Activated CD4-positive, alpha-beta T cell treated with anti-CD3 and anti-CD28 coated beads, Interleukin-2, amount 50 U/mL, for 16 hours (primary cell): ENCODE measurements at places on chromosomes 16 and 17.

DNA sequence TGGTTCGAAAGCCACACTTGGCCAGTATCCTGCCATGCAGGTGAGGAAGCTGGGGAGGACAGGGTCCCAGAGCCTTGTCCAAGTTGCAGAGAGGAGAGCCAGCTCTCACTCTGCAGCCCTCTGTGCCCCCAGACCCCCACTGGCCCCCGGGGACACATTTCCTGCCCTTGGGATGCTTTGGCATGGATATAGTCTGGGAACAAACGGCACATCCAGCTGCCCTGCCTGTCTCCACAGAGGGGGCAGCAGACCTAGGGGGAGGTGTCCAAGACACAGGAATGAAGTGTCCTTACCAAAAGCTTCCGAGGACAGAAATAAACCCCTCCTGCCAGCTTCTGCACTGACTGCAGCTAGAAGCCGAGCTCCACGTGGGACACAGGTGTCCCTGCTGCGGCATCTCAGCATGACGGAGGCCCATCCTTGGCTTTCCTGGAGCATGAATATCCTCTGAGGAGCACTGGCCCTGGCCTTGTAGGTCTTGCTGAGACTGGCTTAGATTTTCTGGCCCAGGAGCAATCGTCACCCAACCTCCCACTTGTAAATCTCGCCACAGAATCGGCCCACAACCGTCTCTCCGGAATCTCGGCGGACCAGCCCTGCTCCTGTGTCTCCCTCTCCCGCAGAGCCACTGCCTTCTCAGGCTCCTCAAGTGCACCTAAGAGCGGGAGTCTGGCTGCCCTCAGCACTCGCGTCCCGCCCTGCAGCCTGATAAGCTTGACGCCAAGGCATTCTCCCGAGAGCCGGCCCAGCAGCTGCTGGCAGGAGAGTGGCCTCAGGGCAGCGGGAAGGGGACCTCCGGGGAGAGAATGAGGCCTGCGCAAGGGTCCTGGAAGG is 1.1 kb upstream of the CAPN15 start:
- DNase-seq: peak; percentile 27

DNA sequence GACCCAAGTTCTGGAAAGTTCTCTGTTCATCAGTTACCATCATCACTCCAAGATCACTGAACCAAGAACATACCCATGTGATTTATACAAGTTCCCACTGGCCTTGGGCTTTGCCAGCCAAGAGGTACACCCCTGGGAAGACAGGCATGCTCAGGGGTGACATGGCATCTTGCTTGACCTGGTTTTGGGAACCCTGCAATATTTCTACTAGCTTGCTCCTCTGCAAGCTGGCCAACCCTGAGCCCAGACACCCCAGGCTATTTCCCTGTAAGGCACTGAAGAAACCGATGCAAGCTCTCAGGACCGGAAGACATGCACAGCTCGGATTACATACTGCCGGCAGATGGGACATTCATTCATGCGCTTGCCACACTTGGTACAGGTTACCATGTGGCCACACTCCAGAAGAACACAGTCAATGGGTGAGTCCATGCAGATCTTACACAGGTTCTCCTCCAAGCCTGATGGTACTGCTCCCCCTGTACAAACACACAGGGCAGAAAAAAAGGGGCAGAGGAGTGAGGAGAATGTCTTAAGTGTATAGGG is 31.4 kb downstream of the LIG3 start:
- no peak for DNase-seq

DNA sequence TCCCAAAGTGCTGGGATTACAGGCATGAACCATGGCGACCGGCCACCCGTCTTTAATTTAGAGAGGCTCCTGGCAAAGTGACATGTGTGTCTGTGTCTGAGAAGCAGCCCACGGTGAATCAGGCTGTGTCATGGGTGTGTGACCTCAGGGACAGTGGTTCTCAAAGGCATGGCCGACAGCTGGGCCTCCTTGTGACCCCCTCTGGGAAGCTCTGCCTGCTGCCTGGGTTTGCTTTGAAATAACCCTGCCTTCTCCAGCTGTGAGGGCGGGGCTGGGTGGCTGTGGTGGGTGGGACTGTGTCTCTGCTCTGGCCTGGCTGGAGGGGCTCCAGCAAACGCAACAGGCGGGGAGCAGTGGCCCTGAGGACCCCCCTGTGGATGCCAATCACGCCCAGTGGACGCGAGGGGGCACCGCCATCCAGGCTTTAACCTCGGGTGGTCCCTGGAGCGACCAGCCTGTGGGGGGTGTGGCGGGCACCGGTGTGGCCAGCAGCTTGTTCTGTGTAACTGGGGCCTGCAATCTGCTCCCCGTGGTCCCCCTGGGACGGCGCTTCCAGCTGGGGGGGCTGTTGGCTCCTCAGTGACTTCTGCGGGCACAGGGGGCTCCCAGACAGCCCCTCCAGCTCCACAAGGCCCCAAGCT is 8.8 kb upstream of the APRT start:
- no peak for DNase-seq

GRCh38 chr17:66123163-66123562 is 68.8 kb downstream of the CEP112 start:
- no peak for DNase-seq

GRCh38 chr17:72466606-72467005 is 345.8 kb downstream of the SOX9 start:
- DNase-seq: no peak

- DNase-seq: peak; percentile 34
Observed at GRCh38 chr16:20901436-20902112, 1.0 kb downstream of the LYRM1 start.

GRCh38 chr17:11140501-11140900 is 100.5 kb upstream of the SHISA6 start:
- DNase-seq: no peak

DNA sequence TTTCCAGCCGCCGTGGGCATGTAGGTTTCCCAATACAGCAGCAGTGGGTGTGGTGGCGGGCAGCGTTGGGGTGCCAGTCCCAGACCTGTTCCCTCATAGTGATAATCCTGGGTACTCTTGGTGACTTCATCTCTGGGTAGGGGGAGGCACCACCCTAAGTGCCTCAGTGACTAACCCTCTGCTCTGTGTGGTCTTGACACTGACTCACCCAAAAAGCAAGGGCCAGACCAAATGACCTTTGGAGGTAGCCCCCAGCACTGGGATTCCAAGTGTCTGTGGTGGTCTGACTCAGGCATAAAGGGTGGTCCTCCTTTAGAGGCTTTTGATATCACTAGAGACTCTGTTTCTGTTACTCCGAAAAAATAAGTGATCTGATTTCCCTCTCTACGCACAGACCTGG is 908 bp downstream of the CALB2 start:
- DNase-seq: no peak

DNA sequence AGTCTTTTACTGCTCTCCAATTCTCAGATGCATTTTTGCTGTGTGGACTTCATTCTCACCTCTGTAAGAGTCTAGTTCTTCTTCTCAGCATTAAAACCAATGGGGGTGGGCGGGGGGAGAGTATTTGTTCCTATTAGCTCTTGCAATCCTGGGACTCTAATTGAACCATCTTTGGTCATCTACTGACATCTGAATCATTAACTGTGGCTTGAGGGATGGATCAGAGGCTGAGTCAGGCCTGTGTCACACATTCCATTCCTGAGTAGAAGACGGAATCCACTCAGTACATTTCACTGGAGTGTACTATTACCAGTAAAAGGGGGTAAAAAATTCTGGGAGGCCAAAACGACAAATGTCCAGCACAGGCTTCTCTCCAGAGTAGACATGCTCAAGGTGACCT is 12.8 kb upstream of the ZNF23 start:
- no peak for DNase-seq

DNA sequence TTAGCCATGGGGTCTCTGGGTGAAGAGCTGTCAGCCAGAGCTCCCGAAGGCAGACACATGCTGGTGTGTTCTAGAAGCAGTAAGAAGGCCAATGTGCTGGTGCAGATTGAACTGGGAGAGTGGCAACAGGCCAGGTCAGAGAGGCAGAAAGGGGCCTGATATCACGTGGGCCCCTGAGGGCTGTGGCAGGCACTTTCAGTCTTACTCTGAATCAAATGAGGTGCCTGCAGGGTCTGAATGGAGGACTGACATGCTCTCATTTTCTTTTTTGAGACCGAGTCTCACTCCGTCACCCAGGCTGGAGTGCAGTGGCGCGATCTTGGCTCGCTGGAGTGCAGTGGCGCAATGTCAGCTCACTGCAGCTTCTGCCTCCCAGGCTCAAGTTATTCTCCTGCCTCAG is 293.8 kb downstream of the ABCC12 start:
- no peak for DNase-seq

GRCh38 chr16:62130101-62130500 is 93.9 kb upstream of the CDH8 start:
- DNase-seq: no peak

GRCh38 chr17:40538019-40538935 is 27.0 kb downstream of the CCR7 start:
- DNase-seq: no peak

DNA sequence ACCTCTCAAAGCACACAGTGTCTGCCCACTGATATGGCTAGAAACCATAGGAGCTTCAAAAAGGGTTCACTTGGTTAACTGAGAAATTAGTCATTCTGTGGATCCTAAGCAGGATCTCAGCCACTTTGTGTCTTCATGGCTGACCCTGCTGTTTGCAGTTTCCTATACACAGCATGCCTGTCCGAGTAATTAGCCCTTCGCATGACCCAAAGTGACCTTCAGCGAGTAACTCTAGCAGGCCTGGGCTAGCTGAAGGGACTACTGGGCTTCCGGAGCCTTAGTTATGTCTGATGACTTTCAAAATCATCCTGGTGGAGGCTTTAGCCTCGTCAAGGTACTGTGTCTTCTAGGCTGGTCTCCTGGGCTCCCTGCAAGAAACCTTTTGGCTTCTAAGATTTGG is 28.9 kb upstream of the FBXW10B start:
- DNase-seq: no peak

DNA sequence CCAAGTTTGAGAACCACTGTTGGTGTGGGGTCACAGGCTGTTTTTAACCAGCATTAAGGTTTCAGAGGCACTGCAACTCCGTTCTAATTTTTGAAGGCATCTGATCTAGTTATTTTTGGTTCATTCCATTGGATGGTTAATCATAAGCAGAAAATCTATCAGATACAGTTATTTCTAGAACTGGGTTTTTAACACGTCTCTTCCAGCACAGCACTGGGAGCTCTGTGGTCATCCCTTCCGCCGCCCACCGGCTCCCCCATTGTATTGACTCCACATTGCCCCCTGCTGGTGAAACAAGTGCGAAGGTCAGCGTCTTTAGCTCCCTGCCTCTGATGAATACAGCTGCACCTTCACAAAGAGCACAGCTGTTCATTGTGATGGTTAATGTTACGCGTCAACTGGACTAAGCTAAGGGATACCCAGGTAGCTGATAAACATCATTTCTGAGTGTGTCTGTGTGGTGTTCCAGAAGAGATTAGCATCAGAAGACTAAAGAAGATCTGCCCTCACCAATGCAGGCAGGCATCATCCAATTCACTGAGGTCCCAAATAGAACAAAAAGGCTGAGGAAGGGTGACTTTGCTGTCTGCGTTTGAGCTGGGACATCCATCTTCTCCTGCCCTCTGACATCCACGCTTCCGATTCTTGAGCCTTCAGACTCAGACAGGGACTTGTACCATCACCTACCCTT is 8.5 kb downstream of the CCL18 start:
- DNase-seq: peak; percentile 91

DNA sequence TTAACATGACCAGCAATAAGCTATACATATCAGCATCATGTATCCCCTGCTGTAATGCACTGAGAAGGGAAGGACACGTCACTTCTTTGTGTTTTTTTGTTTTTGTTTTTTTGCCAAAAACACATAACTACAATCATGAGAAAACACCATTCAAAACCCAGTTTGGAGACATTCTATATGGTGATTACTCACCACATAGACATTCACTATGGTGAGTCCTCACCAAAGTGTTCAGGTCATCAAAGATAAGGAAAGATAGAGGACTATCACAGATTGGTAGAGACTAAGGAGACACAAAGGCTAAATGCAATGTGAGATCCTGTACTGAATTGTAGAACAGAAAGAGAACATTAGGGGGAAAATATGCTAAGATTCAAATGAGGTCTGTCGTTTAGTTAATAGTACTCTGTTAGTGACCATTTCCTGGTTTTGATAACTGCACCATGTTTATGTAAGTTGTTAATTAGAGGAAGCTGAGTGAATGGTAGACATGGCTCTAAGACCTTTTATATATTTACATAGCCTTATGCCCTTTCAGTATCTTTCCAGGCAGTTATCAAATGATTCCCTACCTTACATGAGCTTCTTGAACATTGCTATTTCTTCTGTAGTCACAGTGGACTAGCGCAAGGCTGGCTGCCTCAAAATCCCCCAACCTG is 46.6 kb downstream of the PIK3R5 start:
- no peak for DNase-seq

DNA sequence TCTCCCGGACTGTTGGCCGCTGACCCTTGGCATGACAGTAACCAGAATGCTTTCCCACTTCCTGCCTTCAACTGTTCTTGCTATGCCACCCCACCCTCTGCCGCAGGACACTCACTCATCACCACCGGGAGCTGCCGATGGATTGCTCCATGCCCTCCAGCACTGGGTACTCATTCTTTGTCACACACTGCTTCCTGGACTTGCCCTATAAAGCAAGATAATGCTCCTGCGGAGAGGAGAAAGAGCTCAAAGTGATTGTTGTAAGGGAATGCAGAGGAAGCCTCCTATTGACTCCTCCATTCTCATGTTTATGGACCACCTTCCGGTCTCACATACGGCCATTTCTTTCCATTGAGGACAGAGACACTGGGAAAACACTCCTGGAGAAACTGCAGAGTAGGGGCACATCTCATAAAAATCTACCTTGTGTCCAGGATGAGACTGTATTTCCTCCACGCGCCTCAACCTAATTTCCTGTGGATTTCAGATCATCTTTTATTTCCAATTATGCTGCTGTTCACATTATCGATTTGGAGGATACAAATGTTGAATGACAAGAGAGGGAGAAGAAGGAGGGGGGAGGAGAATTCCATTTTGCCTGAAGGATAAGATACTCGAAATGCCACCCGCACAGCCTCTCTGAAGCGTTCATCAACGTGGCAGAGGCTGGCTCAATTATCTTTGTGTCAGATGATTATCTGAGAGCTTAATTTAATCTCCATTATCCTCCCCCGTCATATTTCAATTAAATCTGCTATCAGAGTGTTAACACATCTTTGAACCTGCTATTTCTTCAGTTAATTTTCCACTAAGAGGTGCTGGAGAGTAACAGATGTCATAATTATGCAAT is 486.1 kb upstream of the SALL1 start:
- DNase-seq: no peak

DNA sequence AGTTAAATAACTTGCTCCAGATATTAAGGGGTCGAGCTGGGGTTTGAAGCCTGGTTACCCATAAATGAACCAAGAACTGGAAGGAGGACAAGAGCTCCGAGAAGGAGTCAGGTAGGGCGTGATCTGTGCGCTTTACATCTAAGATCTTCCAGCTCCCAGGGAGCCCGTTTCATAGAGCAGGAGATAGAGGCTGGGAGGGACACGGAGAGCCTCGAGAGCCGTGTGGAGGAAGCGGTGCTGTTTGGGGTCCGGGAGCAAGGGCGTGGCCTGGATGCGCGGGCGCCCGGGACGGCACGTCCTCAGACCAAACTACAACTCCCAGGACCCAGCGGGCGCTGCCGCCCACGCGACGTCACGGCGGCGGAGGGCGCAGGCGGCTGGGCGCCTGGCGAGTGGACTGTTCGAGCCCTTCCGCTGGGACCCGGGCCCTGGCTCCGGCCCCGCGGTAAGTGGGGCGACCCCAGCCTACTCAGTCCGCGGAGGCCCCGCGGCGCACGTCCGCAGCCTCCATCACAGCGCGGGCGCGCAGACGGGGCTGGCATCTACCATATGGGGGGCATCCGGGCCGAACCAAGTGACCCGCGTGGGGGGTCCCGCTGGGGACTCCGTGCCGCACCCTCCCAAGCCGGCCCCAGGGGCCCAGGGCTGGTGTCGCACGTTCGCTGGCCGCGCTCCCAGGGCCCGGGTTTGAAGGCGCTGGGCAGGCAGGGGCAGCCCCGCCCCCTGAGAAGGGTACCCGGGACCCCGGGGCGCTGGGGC is at the start of gene BCKDK:
TSS of gene BCKDK (plus strand) at position 352 of the 759 bp plus-strand sequence. CDS start 838 bp downstream, outside the sequence.
- DNase-seq: peak; percentile 85
